HFFc6 (cell line): ENCODE measurements at places on chromosomes 1 and 21.

DNA sequence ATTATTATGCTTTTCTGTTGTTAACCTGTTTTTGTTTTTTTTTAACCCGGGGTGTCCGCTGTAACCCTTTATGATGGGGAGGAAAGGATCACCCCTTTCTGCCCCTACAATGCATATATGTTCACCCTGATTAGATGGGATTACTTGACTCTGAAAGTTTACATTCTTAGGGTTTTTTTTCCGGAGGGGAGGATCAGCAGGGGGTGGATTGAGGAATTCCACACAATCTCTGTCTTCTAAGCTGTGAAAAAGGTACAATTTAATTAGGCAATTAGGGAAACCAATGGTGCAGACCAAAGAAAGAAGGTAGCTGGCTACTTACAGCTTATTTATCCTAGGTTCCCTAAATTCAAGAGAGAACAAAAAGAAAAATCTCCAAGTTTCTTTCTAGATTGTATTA lies 58.3 kb downstream of the EDEM3 start:
- DNase-seq = no peak

DNA sequence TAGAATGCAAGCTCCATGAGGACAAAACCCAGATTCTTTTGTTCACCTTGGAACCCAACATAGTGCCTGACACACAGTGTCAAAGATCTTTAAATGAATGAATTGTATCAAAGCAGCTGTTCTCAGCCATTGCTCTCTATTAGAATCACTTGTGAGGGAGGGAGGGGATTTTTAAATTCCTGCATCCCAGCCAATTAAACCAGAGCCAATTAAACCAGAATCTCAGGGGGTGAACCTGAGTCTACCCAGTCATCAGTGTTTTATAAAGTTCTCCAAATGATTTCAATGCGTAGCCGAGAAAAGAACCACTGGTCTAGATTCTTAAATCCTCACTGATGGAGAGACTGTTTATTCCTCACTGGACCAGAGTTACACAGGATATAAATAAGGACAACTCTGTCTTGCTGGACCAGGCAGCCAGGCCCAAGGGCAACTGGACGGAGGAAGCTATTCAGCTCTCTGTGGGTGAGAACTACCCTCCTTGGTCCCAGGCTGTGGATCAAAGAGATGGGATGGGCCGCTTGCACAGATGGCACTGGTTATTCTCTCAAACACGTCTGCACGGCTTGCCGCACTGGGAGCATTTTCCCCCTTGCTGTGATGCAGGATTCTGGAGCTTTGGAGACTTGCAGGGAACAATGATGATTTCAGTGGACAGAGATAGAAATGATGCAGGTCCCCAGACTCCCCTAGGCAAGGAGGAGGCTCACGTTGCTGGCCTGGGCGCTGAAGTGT lies 20.0 kb upstream of the CDCA8 start:
- DNase-seq = no peak

- no peak for DNase-seq
Observed at GRCh38 chr1:178928976-178929375, 58.1 kb upstream of the ANGPTL1 start.

GRCh38 chr1:93591676-93592550 lies 89.7 kb downstream of the BCAR3 start:
- DNase-seq = no peak

DNA sequence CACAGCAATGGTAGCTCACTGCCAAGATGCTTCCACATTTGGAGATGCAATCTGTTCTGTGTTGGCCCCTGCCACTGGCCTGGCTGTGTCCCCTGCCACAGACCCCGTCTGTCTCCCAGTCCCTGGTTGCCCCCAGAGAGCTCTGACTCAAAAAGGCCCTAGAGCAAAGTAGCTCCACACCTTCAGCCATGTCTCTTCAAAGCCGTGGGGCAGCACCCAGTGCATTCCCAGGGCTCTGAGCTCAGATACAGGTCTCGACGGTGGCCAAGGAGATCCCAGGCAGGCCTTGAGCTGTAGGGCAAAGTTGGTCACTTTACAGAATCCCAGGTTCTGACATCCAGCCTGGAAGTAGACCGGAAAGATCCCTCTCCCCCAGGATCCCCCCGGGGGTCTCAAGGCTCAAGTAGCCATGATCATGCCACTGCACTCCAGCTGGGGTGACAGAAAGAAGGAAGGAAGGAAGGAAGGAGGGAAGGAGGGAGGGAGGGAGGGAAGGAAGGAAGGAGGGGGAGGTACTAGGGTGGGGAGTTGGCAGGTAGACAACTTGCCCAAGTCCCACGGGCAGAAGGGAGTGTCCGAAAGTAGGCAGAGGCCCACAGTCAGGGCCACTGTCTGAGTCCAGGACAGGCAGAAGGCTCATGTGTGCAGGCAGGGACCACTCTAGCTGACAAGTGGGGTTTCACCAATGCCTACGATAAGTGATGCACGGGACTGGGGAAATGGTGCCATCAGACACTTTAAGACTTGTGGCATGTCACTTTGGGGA lies 4.8 kb upstream of the ARF1 start:
- DNase-seq = no peak

DNA sequence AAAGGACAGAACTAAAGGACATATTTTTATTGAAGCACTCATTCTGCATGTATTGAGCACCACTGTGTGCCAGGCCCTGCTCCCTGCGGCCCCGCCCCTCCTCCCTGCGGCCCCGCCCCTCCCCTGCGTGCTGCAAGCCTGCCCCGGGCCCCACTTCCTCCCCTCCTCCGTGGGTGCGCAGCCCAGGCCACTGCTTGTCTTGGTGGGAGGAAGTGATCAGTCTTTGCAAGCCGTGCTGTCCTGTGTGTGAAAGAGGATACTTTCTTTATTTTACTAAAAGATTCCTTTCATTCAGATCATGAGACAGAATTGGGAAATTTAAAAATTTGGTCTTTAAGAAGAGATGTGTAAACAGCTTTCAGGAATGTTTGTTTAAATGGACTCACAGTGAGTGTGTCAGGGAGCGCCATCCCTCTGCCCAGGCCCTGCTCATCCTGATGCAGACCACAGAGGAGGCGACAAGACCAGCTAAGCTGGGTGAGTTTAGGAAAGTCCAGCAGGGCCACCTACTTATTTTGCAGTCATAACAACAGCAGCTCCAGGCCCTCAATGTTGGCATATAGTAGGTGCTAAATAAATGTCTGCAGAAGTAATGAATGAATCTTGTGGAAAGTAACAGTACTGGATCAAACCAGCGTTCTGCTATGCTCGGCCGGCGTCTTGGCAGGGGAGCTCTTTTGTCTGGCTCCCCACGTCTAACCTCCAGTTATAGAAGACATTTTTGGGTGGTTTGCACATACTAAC lies 88.3 kb upstream of the SELENON start:
- DNase-seq = no peak

GRCh38 chr1:165842023-165842670 lies 14.7 kb downstream of the UCK2 start:
- DNase-seq = no peak

- DNase-seq = no peak
Observed at GRCh38 chr1:119084798-119085197, 55.7 kb downstream of the WARS2 start.

DNA sequence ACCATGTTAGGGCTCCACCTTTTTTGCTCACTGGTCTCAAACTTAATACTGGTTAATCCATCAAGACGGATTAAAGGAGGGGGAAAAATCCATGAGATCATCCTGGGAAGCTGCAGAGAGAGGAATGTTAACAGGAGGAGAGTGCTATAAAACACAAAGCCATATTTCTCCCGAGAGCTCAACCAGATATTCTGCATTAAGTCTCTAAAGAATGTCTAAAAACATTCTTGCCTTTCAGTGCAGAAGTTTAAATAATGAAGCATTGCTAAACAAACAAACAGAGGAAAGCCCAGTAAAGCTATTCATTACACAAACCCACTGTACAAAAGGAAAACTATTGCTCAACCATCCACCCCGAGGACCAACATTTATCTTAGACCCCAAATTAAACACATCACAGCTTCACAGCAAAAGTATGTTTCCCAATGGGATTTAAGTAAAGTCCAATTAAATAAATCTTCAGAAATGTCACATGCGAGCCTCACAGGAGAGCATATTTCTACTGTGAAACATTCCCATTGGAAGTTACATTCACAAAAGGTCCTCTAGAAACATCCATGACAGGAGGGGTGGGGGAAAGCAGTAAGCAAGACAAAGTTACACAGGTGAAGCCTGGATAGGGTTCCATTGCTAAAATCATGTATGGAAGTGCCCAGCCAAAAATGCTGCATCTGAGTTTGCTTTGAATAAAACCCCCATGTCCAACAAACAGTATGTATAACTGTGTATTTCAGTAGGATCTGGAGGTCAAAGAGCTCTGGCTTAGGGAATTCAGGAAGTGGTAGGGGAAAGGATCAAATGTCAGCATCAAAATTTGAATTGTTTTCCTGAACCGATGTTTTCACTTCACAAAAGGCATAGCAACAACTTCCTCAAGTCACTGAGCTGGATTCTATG lies 23.3 kb downstream of the DUSP10 start:
- peak; percentile 93 for DNase-seq

DNA sequence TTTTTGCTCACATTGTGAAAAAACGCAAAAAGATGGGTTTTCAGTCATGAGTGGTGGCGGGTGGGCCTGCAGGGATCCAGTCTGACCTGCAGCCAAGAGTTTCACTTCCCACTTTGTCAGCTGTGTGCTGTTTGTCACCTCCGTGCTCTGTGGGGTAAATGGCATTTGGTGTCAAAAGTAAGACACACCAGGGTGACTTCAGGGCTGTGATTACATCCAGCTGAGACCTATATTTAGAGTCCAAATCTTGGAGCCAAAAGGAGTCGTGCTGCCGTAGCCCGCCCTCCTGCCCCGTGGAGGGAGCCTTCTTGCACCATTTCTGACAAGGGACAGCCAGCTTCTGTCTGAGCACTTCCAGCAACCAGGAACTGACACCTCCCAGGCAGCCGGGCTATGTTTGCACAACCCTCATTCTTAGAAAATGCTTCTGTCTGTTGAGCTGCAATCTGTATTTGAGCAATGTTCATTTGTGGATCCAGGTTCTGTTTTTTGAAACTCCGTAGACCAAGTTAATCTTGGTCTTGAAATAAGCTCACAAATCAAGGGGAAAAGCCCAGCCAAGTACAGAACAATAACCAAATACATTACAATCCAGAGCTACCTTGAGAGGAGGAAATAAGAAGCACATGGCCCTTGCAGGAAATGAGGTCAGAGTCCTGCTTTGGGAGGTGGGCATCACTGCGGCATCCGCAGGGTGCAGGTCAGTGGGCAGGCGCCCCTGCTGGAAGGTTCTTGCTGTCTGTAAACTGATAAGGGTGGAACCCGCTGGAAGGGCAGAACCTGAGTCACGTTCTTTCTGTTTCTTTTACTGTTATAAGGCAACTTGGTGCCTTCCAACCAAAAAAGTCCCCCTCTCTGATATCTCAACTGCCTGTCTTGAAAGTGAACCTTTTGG lies 14.4 kb downstream of the ABCG1 start:
- no peak for DNase-seq

GRCh38 chr1:96362623-96363022 lies 359.0 kb upstream of the PTBP2 start:
- peak; percentile 97 for DNase-seq
